NK-92 treated with Interleukin-12 subunit alpha and Interleukin-12 subunit beta, amount 100 ng/mL, for 24 hours (cell line): ENCODE measurements at places on chromosomes 7 and 10.

DNA sequence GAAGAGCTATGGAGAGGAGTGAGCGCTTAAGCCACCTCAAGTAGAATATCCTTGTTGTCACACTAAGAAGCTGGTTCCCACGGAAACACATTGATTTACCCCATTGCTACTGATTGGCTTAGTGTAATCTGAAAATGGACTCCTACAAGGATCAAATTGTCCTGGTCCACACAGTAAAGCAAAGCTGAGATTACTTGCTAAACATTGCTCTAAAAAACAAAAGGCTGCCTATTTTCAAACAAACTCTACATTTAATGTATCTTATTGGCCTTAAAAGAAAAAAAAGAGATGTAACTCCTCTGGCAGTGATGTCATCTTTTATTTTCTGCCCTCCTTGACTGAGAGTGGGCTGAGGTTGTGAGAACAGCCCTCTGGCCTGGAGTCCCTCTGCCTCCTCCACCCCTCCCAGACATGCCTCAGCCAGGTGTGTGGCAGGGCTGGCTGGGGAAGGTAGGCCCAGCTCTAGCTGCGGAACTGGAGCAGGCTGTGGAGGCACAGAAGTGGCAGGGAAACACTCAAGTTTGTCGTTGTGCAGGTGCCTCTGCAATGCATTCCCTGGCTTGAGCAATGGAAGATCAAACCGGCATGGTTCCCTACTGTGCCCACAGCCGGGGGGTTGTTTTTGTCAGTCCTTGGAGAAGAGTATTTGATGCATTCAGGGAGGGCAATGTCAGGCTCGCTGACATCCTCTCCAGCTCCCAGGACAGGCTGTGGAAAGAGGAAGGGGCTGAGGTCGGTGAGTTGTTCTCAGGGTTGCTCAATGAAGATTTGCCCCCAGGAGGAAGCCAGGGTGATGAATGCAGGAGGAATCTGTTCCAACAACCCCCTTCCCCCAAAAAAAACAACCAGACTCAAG lies 9.1 kb downstream of the KLF6 start:
- no peak for DNase-seq

DNA sequence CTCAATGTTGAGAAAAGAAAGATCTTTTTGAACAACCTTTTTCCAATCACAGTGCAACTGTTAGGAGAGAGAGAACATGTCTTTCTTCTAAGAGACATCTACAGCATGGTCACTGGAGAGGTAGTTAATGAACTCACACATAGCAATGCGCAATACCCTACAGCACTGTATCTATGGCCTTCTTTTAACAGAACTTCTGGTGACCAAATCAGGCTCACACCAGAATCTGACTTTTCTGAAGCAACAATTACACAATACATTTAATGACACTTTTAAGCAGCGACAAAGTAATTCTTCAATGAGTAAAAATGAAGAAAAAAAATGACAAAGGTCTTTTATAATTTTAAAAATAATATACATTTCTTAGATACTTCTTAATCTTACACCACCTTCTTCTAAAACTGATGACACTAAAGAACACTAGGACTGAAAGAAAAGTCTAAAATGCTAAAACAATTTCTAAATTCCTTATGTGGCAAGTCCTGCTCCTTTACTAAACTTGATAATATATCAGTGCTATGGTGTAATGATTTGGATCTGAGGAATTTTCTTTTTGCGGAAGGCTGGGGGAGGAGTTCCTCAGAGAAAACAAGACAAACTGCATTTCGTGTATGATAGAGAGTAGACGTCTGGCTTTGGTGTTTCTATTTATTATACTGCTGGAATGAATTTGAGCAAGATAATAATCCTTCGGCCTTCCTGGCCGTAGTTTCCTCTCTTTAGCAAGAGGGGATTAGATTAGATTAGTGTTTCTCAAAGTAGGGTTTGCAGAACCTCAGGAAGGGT lies 166.3 kb downstream of the ZNF438 start:
- DNase-seq: no peak

- DNase-seq: no peak
Observed at GRCh38 chr10:4503076-4503475, 322.9 kb upstream of the AKR1E2 start.

GRCh38 chr7:74542558-74543117 lies 88.9 kb downstream of the GTF2IRD1 start:
- DNase-seq: no peak

- no peak for DNase-seq
Observed at GRCh38 chr7:121153411-121153810, 164.9 kb downstream of the CPED1 start.

GRCh38 chr7:6248581-6248980 lies 23.8 kb downstream of the CYTH3 start:
- no peak for DNase-seq

GRCh38 chr10:57336341-57336740 lies 931.4 kb downstream of the IPMK start:
- DNase-seq: no peak

GRCh38 chr10:43598446-43598845 lies 7.8 kb upstream of the ZNF485 start:
- DNase-seq: no peak

DNA sequence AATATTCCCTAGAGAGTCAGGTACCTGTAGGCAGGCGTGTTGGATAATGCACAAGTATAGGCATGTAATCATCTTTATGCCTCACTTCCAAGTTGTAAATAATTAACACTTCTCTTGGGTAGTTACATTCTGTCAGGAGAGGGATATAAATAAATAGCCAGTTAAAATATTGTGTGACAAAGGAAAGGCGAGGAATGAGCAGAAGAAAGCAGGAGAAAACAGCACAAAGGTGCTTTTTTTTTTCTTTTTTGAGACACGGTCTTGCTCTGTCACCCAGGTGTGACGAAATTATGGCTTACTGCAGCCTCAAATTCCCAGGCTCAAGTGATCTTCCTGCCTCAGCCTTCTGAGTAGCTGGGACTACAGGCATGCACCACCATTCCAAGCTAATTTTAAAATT lies 99.2 kb upstream of the LYZL2 start:
- no peak for DNase-seq

- DNase-seq: no peak
Observed at GRCh38 chr7:55557666-55558188, 14.6 kb downstream of the VOPP1 start.

- DNase-seq: no peak
Observed at GRCh38 chr10:110141185-110141584, 66.2 kb upstream of the MXI1 start.

DNA sequence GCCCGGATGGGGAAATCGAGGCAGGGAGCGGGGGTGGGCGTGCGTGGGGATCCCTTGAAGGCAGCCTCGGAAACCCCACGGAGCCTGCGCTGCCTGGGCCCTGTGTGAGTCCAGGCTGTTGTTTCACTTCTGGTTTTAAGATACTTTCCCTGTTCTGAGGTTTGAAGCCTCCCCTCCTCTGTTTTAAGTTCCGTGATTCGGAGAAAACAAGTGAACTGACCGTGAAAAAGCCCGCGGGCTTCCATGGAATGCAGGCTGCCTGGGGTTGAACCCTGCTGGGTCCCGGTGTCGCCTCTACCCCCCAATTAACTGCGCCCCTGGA lies 401 bp downstream of the LRRC27 start:
- no peak for DNase-seq

GRCh38 chr7:38069052-38069451 lies 109.0 kb upstream of the STARD3NL start:
- no peak for DNase-seq

GRCh38 chr10:90947030-90947960 lies 26.4 kb upstream of the ANKRD1 start:
- no peak for DNase-seq

DNA sequence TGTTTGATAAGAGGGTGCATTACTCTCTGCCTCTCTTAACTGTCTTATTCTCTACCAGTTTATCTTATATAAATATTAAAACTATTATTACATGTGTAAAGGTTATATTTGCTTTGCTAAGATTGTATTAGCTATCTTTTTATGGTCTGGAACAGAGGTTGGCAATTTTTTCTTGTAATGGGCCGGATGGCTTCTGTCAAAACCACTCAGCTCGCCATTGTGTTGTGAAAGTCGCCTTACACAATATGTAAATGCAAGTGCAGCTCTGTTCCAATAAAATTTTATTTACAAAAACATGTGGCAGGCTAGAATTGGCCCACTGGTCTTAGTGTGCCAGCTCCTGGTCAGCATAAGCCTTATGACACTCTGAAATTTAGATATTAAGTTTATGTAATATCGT lies 185.8 kb downstream of the SDK1 start:
- DNase-seq: no peak

DNA sequence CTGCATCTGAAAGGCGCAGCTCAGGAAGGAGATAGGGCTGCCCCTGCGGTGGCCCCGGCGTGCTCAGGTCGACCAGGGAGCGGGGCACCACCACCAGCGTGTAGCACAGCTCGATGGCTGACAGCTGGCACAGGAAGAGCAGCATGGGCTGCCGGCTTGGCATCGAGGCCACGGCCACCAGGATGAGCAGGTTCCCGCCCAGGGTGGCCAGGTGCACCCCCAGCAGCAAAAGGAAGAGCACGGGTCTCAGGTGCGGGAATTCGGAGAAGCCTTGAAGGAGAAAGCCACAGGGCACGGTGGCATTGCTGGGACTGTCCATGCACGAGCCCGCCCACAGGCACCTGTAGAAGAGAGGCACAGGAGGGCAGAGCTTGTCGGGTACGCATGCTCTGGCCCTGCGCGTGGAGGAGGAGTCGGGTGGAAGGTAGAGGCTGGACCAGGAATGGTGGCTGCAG lies 33.9 kb downstream of the TAS2R41 start:
- DNase-seq: no peak

DNA sequence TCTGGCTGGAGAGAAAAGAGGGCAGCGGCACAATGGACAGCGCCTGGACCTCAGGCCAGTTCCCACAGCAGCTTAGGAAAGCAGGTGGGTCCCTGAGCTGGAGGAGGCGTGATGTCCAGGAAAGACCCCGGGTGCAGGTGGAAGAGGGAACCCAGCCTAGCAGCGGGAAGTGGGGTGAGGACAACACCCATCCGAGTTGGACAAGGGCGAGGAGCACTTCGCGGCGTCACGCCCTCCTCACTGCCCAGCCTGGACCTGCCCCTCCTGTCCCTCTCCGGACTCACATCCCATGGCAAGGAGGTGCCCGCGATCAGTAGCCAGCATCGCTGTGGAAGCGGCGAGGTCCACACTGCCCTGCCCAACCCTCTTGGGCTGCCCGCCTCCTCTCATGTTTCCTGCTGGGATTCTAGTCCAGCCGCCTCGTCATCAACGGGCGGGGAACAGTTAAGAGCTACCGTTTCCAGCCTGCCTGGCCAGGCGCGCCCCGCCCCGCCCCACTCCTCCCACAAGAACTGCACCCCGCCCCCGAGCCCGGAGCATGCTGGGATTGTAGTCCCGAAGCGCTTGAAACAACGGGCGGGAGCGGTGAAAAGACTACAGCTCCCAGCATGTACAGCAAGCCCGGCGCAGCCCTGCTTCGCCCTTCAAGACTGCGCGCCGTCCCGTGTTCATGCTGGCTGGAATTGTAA lies 930.6 kb upstream of the ZNF722 start:
- DNase-seq: no peak

DNA sequence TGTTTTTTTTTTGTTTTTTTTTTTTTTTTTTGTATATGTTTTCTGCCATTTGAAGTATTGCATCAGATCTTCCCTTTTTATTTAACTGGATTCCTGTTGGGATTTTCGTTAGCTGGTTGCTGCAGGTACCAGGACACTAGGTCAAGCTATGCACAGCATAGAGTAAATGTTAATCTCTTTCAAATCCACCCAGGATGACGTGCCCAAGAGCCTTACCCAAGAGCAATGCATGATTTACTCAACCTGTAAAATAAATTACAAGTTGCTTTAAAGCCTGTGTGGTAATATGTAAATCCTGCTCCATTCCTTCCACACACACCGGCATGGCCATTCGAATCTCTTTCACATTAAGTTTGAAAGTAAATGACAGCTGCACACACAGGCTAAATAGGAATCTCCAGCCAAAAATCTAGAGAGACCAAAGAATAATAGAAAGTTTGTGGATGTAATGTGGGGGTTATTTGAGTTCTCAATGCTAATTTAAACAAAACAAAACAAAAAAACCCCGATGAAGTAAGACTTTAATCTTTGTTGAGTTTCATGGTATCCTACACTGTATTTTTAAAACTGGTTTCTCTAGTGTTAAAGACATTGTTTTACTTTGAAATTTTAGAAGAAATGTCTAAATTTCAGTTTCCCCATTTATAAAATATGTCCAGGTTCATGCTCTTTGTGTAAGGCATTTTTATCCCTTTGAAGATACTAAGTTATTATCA lies 167.9 kb downstream of the FRMD4A start:
- DNase-seq: no peak

GRCh38 chr10:58209669-58210068 lies 58.0 kb downstream of the IPMK start:
- no peak for DNase-seq

GRCh38 chr7:157987906-157988305 lies 599.7 kb downstream of the PTPRN2 start:
- no peak for DNase-seq

- no peak for DNase-seq
Observed at GRCh38 chr10:110632591-110633215, 11.4 kb upstream of the RBM20 start.

DNA sequence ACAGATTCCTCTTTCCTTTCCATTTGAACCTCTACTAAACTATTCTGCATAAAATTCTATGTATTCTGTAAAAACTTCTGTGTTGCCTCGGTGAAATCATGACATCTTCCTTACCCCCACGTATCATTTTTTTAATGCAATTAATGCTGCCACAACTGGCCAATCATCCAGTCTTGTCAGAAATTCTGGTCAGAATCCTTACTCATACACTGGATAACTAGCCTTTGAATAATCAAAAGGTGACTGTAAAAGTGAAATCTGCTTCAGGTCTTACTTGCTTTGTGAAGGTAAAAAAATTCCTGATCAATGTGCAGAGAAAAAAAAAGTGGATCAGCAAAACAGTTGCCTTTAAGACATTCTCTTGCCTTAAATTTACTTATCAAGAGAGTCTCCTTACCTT lies 89.1 kb upstream of the LRRTM3 start:
- no peak for DNase-seq

GRCh38 chr10:11823122-11823988 lies at the start of gene PROSER2:
Gene PROSER2, plus strand, starts transcription at chr10:11823356. Its CDS starts 28,722 bp downstream, at chr10:11852078.
- no peak for DNase-seq

GRCh38 chr7:37758501-37759045 lies 75.0 kb downstream of the GPR141 start:
- DNase-seq: no peak
